ENCODE measurements at places on chromosomes 6 and 20. TPM values are rescaled to one million over a fixed set of nuclear protein-coding genes. Genes with fewer than 3 reads are reported as not detected.
A peak's percentile ranks its signal among the peaks of the same experiment; 100 is the strongest.

Gene RBPJL
- not detected for total RNA-seq

DNA sequence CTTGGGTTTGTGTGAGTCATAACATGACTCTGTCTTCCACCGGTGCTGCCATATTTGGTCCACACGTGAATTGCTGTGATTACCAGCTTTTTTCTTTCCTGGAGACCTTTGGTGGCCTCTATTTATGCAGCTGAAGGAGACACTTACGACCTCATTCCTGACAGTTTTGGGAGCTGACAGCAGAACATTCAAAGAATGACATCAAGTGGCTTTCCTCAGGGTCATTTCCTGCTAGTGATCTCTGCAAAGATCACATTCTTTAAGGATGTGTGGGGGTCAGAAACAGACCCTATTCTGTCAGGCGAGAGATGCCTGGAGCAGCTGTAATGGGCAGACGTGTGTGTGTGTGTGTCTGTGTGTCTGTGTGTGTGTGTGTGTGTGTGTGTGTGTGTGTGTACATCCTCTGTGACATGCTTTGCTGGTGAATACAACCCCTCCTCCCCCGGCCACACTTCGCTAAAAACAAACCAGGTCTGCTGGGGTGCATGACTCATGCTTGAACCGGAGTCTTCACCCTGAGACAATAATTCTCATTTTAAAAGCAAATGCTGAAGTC lies 115.6 kb downstream of the TMEM170B start:
- peak; percentile 90 for DNase-seq

DNA sequence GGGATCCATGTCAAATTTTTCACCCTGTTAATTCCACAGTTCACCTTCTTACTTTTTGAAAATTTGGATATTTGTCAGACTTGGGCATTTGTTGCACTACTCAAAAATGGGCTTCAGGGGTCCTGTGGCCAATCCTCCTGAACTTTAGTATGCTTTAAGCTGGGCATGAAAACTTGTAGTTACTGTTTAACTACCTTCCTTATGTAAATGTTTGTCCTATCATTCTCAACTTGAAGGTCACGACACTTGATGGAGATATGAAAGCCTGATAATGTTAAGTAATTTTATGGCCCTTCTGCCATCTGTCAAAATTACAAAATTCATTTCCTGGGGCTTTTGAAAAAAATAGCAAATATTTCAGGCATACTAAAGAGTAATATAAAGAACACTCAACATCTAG lies 4.2 kb upstream of the ZNF311 start:
- DNase-seq: no peak

DNA sequence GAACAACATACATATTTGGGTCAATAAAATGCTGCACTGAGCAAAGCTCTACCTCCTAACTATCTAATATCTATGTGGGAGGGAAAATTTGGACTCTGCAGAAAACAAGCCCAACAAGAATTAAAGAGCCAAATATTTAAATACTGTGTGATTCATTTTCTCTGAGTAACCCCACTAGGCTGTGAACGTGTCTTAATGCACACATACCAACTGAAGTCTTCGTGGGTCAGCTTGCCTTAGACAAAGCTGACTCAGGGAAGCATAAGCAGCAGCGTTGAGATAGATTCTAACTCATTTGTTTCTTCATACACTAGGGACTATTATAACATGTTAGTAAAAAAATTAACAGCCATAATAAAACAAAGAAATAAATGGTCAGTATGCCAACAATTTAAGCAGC lies 114.3 kb downstream of the GJA1 start:
- DNase-seq: peak; percentile 59

Gene PRR18
- not detected for total RNA-seq

Gene CNR1
- not detected for total RNA-seq

- DNase-seq: peak; percentile 93
Observed at GRCh38 chr6:106527979-106528378, 101.3 kb downstream of the RTN4IP1 start.

DNA sequence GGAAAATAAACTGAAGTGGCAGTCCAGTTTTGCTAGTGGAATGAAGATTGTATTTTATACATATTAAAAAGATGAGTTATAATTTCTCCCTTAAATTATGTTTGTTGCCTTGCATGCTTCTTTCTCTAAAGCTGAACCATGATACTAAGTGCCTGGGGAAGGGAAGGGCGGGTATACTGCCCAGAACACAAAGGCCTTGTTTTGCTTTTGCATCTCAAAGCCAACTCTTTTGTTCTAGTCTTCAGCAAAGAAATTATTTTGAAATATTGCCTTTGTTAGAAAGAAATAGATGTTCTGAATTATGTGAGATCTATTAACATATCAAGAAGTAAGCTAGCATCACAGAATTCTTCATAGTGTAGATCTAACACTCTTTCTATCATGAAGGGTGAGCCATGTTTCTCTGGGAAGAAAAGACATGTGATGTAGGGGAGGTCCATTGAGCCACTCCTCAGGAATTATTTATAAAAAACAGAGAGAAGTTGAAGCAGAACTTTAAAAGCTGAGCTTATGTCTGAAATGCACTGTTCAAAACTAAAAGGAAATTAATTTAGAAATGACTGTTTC lies 108.4 kb downstream of the RIMS1 start:
- DNase-seq: no peak

Gene HM13
- total RNA-seq: 91.1 TPM

- no peak for DNase-seq
Observed at GRCh38 chr6:42961020-42961470, 491 bp downstream of the GNMT start.

- no peak for DNase-seq
Observed at GRCh38 chr20:13418263-13419229, 197.5 kb downstream of the ISM1 start.

DNA sequence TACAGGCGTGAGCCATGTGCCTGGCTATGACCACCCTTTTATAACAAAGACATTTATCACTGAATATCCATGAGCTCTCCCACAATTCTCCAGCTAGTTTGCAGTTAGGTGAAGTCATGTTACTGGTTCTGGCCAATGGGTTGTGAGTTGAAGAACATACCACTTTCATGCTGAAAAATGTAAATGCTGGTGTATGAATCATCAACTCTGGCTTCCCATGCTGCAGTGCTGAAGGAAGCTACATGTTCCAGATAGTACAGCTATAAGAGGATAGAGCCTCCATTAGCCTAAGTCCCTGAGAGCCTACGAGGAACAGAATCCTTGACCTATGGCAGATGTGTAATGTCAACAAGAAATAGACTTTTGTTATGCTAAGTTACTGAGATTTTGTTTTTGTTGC lies 180.4 kb downstream of the BTBD9 start:
- peak; percentile 42 for DNase-seq

GRCh38 chr20:33108661-33109060 lies 29.2 kb downstream of the BPIFB4 start:
- no peak for DNase-seq

Gene SPATS1
- total RNA-seq: not detected

GRCh38 chr6:124683507-124683906 lies 278.7 kb upstream of the RNF217 start:
- no peak for DNase-seq

- DNase-seq: no peak
Observed at GRCh38 chr6:46606338-46606737, 46.3 kb downstream of the CYP39A1 start.

GRCh38 chr20:59295531-59295930 lies 4.9 kb upstream of the EDN3 start:
- no peak for DNase-seq

- no peak for DNase-seq
Observed at GRCh38 chr6:3875486-3875885, 26.3 kb downstream of the FAM50B start.

GRCh38 chr20:58669287-58670006 lies 18.4 kb downstream of the STX16 start:
- no peak for DNase-seq

Gene FOXO3
- total RNA-seq: 43.2 TPM

DNA sequence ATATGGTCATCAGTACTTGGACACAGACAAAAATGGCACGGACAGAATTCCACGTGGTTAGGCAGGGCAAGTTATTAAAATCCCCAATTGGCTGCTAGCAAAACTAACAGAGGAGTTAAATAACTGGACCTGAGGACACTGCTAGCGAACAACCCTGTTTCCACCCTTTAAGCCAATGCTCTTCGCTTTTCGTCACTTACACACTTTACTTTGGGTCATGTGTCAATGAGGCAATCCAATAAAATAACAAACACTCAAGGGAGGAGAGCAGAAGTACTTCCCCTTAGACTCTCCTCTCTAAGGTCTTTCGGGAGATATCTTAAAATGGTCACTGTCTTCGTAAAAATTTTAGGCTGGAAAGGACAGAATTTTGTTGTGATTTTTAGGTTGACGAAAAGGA lies 68.6 kb downstream of the LCA5 start:
- DNase-seq: no peak

DNA sequence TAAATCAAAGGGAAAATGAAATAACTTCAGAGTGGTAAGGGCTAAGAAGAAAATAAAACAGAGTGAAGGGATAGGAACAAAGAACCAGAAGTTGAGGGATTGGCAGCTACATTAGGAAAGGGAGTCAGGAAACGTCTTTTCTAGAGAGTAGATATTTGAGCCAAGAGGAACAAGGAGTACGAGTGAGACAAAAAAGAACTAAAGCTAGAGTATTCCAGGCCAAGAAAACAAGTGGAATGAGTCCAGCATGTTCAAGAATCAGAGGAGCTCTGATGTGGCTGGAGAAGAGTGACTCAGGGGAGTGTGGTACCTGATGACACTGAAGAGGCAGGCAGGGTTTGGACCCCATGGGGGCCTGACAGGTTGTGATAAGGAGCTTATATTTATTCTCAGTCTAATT lies 66.3 kb downstream of the CEP162 start:
- no peak for DNase-seq

- peak; percentile 75 for DNase-seq
Observed at GRCh38 chr20:11716239-11716944, 201.3 kb upstream of the BTBD3 start.

GRCh38 chr6:41375598-41376151 lies 40.3 kb downstream of the NCR2 start:
- no peak for DNase-seq

Gene SYNDIG1
- under 0.01 TPM for total RNA-seq

DNA sequence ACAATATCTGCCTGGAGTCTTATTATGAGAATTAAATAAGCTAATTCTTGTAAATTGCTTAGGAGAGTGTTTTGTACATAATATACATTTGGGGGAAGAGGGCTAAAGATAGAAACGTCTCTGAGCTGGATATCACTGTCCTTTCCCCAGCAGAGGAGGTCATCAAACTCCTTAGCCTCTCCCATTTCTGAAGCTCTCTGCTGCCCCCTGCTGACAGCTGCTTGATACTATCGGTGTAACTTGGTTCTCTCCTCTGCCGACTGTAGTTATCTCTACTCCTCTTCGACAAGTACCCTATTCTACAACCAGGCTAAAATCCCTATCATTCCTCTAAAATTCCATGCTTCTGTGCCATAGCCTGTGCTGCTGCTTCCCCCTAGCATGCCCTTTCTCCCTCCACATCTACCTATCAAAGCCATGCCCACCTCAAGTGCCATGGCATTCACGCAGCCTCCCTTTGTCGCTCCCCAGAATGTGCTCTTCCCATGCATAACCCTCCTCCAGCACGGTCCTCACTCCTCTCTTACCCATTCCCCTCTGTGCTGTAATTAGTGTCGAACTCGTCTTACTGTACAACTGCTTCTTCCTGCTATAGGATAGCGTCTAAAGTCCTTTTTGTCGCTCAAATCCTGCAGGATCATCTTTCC lies 101.2 kb downstream of the EPM2A start:
- DNase-seq: peak; percentile 81

GRCh38 chr6:90347411-90347851 lies 50.8 kb upstream of the BACH2 start:
- DNase-seq: no peak

GRCh38 chr6:583635-584034 lies 73.3 kb downstream of the HUS1B start:
- no peak for DNase-seq

DNA sequence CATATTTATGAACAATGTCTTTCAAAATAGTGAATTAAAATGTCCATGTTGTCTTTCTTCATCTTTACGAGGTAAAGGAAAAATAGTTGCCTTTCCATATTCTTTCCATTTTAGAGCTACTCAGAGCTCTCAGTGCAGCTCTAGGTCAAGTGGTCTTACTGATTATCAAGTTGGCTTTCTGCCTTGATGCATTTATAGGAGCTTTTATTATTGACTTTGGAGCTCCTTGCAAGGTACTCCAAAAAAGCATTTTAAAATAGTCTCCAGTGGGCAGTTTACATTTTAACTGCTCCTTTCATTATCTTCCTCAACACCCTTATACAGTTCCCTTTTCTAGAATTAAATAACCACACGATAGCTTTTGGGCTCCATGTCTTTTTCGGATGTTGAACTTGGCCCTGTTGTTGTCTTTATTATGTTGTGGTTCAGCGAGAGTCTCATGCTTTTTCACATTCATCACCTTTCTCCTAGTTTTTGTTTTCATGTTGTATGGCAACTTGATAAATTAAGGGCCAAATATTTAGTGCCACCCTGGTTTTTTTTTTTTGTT lies 122.9 kb downstream of the CLIC5 start:
- no peak for DNase-seq
